ENCODE measurements at places on chromosomes 3 and 15.

DNA sequence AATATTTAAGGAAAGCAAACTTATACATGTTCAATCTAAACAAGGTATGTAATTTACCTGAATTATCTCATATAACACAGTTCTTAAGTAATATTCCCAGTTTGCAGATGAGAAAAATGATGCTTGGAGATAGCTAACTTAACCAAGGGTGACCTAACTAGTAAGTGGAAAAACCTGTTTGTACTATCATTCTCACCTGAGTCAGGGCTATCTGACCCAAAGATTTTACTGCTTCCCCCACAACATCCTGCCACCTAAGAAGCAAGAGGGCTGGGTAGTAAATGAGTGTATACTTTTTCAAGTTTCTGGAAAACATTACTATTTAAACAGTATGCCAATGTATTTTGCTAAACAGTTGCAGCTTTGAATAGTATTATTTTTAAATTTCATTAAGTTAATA is 10.6 kb downstream of the TP63 start:
- DNase-seq: no peak

DNA sequence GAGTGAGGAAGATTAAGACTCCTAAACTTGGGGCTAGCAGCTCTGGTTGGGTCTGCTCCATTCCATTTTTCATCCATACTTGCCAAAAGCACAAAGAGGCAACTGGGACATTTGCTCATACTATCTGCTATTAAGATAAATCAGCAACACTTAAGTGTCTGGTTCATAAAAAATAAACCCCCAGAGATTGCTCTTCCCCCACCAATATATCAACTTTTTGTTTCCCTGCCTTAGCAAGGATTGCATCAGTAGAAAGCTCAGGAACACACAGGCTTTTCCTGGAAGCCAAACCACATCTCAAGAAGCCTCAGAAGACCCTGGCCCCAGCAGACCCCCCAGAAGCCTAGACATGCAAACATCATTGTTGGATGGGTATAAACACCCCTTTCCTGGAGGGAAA is 232.4 kb upstream of the WNT5A start:
- no peak for DNase-seq

- no peak for DNase-seq
Measured at GRCh38 chr15:100704281-100705055, 102.1 kb downstream of the ASB7 start.

- no peak for DNase-seq
Measured at GRCh38 chr15:42014406-42014805, 6.4 kb downstream of the PLA2G4E start.

DNA sequence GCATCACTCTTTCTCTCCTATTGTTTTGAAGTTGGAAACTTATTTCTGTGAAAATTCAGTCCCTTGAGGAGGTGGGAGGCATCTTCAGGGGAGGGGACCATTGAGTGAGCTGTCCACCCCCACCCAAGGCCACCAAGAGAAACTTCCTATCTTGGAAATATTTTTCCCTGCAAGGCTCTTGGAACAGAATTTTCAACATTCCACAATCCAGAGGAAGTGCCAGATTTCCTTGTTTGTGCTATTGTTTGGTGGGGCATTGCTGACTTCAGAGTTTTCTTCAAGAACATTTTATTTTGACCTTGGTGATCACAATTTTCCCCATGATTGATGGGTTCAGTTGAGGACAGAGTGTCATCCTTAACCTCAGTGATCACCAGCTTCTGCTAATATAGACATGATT is 12.0 kb downstream of the DNASE1L3 start:
- DNase-seq: no peak

- no peak for DNase-seq
Measured at GRCh38 chr15:25971053-25971452, 107.9 kb upstream of the ATP10A start.

DNA sequence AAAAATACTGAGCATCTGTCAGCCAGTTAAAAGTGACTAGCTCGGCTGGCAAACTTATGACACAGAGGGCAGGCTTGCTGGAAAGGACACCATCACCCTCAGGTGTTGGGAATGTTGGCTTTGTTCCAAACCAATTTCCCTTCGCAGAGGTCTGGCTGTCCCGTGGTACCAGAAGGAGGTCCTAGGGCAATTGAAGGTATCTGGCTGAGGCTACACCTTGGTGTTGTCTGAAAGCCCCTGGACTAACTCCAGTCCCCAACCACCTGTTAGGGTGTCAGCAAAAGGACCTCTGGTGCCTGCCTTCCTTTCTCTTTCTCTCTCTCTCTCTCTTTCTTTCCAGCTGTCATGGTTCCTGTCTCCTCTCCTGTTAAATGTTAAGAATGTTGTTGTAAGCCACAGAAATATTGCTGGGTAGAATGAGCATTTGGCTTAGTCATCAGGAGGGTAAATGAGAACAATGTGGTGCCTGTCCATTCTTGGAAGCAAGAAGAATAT is 12.5 kb downstream of the PRR20G start:
- DNase-seq: no peak

DNA sequence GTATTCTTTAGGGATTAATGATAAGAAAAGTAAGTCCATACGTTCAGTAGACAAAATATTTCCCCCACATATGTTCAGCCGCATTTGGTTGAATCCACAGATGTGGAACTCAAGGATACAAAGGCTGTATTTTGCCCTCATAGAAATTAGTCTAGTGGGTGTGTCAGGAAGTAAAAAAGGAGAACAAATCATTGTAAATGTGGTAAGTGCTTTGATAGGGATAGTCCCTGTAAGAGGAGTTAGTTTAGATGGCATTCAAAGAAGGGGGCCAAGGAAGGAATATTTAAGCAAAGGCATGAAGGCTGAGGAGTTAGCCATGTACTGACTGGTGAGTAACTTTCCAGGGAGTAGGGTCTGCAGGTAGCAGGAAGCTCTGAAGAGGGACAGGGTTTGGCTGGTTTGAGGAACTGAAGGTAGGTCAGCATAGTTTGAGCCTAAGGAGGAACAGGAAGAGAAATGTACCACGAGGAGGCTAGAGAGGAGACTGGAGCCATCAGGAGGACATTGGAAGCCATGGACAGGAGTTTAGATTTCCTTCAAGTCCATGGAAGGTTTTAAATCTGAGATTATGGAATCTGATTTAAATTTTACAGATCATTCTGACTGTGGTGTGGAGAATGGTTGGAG is 98.8 kb downstream of the MME start:
- DNase-seq: no peak

DNA sequence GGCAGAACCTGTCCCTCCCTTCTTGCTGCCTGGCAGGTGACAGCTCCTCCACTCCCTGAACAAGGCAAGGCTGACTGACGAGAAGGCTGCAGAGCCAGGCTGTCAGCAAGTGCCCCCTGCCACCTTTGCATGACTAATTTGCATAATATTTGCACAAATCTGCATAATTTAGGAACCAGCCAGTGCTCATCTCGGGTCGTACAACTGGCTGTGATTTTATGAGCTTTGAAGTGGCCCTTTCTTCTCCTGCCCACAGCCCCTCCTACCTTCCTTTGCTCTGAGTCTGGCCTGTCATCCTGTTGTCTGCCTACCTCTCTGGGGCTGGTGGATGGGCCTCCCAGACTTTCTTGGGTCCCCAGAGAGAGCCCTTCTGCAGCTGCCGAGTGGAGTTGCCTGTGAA is 58.9 kb downstream of the LINGO1 start:
- no peak for DNase-seq

DNA sequence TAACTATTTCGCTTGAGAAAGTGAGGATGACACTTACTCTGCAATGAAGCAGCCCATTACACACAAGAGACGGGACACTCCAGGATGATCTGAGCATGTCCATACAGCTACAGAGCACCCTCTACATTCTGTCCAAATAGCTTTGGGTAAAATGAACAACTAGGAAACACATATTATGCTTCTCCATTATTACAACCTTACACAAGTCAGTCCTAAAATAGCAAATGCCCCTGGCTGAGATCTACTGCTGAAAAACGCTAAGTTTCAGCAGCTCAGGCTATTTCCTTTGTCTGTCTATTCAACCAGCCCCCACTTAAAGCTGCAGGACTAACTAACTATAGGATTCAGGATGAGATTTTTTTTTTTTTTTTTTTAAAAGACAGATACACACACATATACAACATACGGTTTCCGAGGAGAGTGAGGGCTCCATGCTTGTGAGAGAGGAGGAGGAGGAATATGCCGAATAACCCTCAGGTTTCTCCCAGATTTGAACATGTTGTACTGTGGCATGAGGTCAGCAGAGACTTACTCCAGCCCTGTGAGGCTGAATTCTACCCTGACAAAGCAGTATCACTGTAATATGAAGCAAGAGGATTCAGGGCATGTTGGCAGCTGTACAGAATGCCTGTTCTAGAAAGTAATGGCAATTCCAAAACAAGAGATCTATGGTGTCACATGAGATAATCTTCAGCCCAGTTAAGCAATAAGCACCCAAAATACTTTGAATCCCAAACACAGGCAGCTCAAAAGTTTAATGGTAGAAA is 117.3 kb upstream of the PLXND1 start:
- no peak for DNase-seq

GRCh38 chr15:86620157-86620556 is 540.5 kb downstream of the AGBL1 start:
- DNase-seq: no peak

DNA sequence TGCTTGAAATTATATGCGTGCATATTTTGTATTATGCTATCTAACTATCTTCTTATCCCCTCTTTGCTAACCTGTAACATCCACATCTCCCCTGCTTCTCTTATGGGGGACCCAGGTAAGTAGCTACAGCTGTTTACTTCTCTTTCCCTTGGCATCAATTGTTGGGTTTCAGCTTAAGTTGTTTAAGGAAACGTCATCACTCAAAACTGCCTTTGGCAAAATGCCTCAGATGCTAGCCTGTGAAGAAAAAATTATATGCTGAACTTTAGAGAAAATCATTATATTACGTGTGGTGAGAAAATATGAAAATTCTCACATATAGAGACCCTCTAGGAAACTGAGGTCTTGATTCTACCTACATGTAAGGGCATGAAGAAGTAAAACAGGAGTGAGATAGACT is 447.0 kb upstream of the NECTIN3 start:
- DNase-seq: no peak

DNA sequence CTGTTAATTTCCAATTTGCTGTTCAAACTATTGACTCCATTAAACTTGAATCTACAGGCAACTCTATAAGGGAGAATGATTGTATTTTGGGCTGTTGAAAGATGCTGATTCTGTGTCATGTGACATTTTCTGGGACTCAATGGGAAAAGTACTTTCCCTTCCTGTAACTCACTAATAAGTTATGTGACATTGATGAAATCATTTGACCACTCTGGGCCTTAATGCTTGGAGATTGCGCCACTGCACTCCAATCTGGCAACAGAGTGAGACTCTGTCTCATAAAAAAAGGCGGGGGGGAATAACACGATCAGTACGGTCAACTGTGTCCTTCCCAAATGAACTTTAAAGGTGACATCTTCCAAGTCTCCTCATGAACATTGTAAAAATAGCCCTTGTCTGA is 215.2 kb upstream of the SGO1 start:
- no peak for DNase-seq

DNA sequence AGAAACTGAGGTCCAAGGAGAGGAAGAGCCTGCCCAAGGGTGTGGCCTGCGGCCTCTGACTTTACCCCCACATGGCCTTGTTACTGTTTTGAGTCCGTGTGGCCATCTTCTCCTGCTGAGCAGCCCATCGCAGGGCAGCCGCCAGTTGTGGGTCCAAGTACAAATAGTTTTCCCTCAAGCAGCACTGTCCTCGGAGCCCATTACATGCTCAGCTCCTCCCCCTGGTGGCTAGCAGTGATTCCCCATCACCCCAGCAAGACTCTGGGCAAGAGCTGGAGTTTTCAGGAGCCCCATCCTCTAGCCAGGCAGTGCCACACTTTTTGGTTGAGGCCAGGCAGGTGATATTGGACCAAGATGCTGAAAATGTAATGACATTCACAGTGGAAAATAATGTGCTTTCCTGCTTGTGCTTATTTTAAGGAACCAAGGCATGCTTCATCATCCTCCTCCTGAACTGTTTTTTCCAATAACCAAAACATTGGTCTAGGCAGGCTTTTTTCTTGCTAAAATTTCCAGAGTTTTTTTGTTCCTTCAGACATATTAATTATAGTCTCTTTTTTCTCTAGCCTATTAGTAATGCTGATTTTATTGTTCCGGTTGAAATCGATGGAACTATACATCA is 23.2 kb upstream of the VILL start:
- DNase-seq: peak; percentile 72

GRCh38 chr3:81218023-81218422 is 543.4 kb downstream of the GBE1 start:
- peak; percentile 7 for DNase-seq

DNA sequence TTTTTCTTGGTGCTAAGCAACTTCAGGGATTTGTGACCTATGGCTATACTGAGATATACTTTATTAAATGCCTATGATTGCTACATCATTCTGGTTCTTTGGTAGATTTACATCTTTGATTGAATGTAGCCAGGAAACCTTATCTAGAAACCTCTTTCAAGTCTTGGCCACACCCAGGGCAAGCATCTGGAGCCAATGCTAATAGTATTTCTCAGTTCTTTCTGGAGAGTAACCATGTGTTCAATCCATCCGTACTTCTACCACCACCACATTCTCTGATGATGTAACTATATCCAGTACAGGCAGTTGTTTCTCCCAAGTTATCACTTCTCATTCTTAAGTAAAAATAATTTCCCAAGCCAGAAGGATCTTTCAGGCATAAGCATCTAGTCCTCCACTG is 69.0 kb downstream of the NME9 start:
- no peak for DNase-seq

DNA sequence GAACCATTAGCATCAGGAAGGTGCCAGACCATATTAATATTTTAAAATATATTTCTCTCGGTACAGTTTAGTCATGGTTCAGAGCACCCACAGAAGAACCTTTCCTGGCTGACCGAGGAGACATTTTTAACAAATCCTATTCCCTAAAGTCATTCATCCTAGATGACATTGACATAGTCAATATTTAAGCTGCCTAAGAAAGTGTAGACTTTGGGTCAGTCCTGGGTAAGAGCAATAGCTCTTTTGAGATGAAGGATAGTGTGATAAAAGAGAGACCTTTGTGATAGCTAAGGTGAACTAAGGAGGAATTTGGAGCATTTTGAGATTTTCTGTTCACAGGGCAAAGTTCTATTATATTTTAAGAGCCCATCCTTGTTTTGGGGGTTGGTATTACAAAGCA is 47.5 kb downstream of the ZNF609 start:
- DNase-seq: no peak

GRCh38 chr15:84661001-84661400 is 3.0 kb upstream of the NMB start:
- no peak for DNase-seq

- DNase-seq: no peak
Measured at GRCh38 chr15:70912187-70912586, 19.6 kb downstream of the LRRC49 start.

- DNase-seq: no peak
Measured at GRCh38 chr15:75751116-75751875, 38.6 kb upstream of the CSPG4 start.

- DNase-seq: peak; percentile 90
Measured at GRCh38 chr15:98177966-98178592, 217.6 kb downstream of the ARRDC4 start.

- peak; percentile 12 for DNase-seq
Measured at GRCh38 chr3:155983834-155984474, 113.5 kb downstream of the GMPS start.

GRCh38 chr15:81160312-81161159 is 26.5 kb downstream of the CFAP161 start:
- no peak for DNase-seq

Data from Kasumi-1 (cell line).